PC-9 (cell line): ENCODE measurements at places on chromosomes 3 and 15. TPM values are rescaled to one million over a fixed set of nuclear protein-coding genes. Genes with fewer than 3 reads are reported as not detected.

TTLL13 gene
- total RNA-seq: 0.93 and 0.96 TPM in 2 replicates

PPM1L gene
- 5.0 and 5.1 TPM in 2 replicates for total RNA-seq

ARHGEF26 gene
- total RNA-seq: 7.9 and 10.0 TPM in 2 replicates

GRCh38 chr3:30232142-30232541, 374.3 kb upstream of the TGFBR2 start:
- no peak overlapping the region for H3K27ac ChIP-seq
- DNase-seq: no peak
- no peak overlapping the region for H3K4me3 ChIP-seq
- no peaks in the 10 kb centered on the region for H3K27me3 ChIP-seq
- no peaks in the 10 kb centered on the region for H3K36me3 ChIP-seq
